ENCODE measurements at places on chromosomes 4 and X.

GRCh38 chrX:15816886-15817285 is 26.6 kb downstream of the ZRSR2 start:
- DNase-seq: peak; percentile 18

GRCh38 chr4:114209584-114209983 is 230.1 kb upstream of the ARSJ start:
- no peak for DNase-seq

DNA sequence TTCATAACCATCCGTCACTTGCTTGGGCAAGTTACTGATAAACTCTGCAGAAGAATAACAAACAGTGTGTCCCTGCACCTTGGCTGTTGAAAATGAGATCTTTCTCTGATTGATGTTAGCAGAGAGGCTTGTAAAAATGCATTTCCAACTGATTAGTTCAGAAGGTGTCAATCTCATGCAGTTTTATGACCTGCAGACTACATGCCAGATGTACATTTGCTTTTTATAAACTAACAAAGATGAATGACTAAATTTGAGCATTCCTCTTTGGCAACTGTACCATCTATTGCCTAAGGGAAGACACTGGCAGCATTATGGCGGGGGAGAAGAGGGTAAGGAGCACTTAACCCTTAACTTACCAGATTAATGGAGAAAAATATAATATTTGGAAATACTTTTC is 192.8 kb downstream of the DCTD start:
- no peak for DNase-seq

GRCh38 chr4:184385705-184386141 is 88.6 kb downstream of the IRF2 start:
- DNase-seq: peak; percentile 59

DNA sequence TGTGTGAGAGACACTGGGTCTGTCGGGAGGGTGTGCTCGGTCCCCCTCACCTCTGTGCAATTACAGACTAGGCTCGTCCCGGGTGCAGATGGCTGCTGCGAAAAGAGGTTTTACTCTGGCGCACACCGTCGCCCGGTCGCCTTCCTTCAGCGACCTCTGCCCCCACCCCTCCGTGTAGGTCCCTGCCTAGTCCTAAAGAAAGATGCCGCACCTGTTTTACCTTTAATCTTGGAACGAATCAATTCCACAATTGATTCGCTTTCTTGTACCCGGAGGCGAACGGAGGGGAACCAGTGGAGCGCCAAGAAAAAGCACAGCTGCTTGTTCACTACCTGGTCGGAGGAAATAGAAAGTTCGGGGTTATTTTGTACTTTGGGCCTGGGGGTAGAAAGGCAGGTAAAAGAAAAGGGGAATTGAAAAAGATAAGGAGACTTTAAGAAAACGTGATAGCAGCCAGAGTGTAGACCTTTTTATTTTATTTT is 1.2 kb downstream of the NPNT start:
- no peak for DNase-seq

- no peak for DNase-seq
Observed at GRCh38 chr4:19982556-19982955, 269.1 kb upstream of the SLIT2 start.

- DNase-seq: no peak
Observed at GRCh38 chrX:145190801-145191389, 56.4 kb upstream of the SPANXN1 start.

DNA sequence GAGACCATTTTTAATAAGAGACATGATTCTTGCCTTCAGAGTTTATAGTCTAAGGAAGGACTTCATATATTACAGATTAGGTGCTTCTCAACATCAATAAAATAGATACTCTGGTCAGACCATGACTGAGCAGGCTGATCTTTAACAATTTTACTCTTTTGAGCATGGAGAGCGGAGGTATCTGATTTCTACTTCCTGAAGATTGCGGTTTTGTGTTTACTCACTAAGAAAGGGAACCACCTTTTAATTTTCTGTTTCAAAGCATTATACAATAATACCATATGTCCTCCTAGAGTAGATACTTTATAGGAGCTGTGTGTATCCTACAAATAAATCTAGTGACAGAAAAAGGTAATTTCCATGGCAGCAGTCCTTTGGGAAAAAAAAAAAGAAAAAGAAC is 12.5 kb downstream of the MORC4 start:
- no peak for DNase-seq

GRCh38 chr4:167767281-167767680 is 325.1 kb upstream of the ANXA10 start:
- DNase-seq: no peak

GRCh38 chr4:23686169-23686897 is 203.5 kb downstream of the PPARGC1A start:
- no peak for DNase-seq

- DNase-seq: no peak
Observed at GRCh38 chrX:50168241-50168687, 32.5 kb downstream of the AKAP4 start.

DNA sequence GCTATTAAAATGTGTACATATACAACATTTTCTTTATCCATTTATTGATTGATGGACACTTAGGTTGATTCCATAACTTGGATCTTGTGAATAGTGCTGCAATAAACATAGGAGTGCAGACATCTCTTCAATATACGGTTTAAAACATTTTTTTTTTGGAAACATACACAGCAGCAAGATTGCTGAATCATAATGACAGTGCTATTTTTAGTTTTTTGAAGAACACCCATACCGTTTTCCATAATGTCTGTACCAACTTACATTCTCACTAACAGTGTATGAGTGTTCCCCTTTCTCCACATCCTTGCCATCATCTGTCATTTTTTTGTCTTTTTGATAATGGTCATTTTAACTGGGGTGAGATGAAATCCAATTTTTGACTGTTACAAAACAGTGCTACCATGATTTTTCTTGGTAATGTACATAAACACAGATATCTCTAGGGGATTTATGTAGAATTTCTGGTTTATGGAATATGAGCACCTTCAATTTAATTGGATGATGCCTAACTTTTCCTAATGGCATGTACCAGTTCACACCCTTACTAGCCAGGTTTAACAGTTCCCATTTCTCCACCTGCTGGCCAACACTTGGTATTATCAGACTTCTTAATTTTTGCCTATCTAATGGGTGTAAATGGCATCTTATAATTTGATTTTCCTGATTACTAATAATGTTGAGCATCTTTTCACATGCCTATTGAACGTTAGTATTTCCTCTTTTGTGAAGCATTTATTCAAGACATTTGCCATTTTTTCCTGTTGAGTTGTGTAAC is 21.0 kb upstream of the TMSB15B start:
- DNase-seq: no peak

- DNase-seq: no peak
Observed at GRCh38 chr4:3830774-3831528, 64.8 kb downstream of the ADRA2C start.

- no peak for DNase-seq
Observed at GRCh38 chr4:118313098-118313497, 39.7 kb downstream of the PRSS12 start.

DNA sequence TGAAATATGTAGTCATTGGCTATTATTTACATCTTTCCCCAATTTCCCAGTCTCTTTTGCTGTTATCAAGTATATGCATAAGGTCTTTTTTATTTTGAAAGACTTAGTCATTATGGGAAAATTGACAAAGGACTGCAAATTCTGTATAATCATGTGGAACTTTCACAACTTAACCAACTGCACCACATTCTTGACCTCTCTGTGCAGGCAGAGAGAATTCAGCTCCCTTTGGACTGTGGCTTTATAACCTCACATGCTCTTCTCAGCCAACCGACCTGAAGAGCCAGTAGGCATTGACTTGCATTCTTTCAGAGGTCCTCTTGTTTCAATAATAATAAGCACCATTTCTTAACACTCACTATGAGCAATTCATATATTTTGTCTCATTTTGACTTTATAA is 66.9 kb downstream of the ANXA3 start:
- no peak for DNase-seq

- DNase-seq: no peak
Observed at GRCh38 chr4:180190382-180190781, 2052.8 kb upstream of the TENM3 start.

GRCh38 chr4:104451573-104451972 is 43.1 kb downstream of the CXXC4 start:
- DNase-seq: no peak

DNA sequence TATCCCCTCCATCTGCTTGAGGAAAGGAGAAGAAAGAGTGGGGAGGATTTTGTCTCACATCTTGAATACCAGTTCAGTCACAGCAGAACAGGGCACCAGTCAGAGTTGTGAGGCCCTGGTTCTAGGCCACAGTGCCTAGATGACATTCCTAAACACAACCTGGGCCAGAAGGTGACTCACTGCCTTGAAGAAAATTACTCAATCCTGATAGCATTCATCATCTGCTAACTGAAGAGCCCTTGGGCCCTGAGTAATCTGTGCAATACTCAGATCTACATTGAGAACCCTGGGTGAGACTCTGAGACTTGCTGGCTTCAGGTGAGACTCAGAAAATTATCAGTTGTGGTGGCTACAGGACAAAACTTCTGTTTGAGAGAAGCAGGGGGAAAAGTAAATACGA is 20.5 kb upstream of the PRR32 start:
- DNase-seq: no peak

DNA sequence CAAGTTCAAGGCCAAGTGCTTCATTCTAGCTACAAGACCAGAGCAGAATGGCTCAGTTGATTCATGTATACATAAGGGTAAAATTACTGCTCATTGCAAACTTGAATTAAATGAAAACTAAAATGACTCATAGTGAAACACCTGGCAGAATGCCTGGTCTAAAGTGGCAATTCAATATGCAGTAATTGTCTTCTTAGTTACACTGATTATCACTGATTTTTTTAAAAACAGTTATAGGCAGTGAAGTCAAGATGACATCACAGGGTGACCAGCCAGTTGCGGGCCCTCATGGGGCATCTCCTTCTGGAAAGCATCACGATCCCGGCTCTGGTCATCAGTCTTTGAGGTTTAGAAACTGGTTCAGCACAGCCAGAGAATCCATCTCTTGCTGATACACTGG is 154.2 kb downstream of the RAB28 start:
- DNase-seq: no peak

GRCh38 chr4:99859618-99860017 is 34.6 kb downstream of the LAMTOR3 start:
- no peak for DNase-seq

DNA sequence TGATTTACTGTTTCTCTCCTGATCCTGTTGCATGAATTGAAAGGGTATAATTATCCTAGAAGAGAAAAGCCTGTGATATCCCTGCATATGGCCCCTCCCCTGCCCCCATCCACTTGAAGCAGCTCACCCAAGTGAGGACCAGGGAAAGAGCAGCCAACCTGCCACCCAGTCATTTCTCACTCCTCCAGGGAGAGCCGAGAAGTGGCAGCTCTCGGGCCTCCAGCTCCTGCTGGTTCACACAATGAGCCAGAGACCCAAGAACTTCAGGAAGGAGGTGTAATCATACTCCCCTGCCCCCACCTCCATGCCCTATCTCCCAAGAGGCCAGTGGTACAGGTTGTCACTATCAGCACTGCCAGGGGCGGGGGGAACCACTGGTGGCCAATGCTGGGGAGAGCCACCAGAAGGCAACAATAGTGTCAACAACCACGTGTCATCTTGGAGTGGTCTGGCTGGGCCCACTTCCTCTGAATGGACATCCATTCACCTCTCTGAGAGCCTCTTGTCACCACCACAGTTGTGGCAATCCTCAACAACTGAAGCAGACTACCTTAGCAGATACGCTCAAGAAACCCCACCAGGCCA is 42.9 kb downstream of the APOO start:
- DNase-seq: no peak

DNA sequence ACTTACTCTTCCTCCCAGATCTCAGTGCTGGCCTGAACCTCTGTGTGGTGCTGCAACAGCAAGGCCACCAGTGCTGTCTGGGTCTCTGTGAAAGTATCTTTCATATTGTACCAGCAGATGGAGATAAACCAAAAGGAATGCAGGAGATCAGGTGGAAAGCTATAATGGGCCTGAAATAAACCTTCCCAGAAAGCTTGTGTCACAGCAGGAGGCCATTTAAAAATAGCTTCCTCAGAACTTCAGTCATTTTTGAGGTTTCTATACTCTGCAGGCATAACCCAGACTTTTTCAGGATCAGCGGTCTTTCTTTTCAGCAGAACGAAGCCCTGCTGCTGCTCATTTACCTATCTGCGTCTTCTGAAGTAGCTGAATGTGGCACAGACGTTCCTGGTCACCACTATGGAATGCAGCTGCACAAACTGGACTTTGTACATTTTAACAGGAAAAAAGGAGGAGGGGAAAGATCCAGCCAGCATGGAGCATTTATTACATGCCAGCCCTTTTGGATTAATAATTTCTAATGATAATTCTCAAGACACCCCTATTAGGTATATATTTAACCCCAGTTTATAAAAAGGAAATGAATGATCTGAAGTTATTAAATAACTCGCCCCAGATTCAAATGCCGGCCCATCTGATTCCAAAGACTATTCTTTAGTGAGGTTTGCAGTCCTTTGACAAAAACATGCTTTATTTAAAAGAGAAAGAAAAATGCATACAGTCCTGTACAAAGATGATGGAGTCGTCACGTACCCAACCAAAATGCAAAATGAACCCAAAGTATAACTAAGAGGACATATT is 119.7 kb downstream of the NFKB1 start:
- peak; percentile 34 for DNase-seq

DNA sequence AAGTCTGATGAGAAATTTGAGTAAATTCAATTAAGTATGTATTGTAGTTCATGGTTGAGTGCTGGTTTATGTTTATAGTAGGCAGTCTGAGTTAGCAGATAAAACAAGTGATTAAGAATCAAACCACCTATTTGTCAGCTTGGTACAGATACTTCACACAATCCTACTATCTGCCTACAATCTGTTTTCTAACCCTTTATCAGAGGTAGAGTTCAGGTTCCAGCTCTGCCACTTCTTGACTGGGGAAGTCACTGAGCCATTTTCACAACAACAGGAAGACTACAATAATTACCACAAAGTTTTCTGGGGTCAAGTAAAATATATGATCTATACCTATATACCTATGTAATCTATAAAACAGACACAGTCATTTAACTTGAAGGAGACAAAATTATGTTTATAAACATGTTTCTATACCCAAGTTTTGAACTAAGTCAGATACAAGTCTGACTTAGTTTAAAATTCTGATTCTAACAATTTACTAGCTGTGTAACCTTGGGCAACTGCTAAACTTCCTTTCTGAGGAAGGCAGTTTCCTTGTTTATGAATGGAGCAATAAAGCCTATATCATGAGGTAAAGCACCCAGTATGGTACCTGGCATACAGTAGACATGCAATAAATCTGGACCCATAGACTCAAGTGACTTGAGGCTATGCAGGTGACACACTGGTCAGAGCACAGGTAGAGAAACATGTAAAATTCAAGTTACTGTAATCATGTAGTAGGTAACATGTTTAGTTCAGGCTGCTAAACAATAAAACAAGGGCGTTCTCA is 37.2 kb upstream of the BDH2 start:
- DNase-seq: no peak

DNA sequence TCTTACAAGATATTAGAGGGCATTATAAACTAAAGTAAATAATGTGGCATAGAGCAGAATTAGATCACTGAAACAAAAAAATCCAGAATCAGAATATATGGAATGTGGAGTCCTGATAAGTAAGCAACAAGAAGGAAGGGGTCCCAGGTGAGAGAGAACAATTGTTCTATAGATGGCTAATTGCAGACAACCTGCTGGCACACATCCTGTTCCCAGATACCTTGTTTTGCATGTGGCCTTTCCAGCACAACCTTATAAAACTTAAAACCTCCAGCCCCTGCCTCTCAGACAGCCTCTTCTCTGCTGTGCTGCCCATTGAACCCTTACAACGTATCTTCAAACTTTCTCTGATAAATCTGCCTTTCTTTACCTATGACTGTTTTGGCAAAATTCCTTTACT is 4.7 kb upstream of the ZNF674 start:
- DNase-seq: no peak
